NCI-H774 (cell line): ENCODE measurements at places on chromosomes 2 and 18.
A peak's percentile ranks its signal among the peaks of the same experiment; 100 is the strongest.

- no peak for DNase-seq
These were observed at the start of gene LRP2 for GRCh38 chr2:169362118-169362893. TSS of gene LRP2 (minus strand) at chr2:169362534. CDS start at chr2:169362399, 135 bp downstream.

GRCh38 chr2:101518578-101519492, 43.9 kb upstream of the RFX8 start:
- peak; percentile 20 for DNase-seq

- no peak for DNase-seq
These were observed 33.3 kb downstream of the BMP10 start for GRCh38 chr2:68837861-68838341.

- DNase-seq = no peak
These were observed 27.9 kb downstream of the ITGA4 start for GRCh38 chr2:181484851-181485637.

DNA sequence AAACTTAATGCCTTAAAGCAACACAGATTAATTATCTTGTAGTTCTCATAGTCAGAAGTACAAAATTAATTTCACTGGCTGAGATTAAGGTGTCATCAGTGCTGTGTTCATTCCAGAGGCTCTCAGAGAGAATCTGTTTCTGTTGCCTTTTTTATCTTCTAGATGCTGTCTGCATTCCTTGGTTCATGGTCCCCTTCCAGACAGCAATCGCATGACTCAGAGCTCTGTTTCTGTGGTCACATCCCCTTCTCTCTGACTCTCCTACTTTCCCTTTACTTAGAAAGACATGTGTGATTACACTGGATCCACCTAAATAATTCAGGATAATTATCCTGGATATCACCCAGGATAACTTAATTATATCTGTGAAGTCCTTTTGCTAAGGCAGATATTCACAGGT, 148.6 kb downstream of the MAIP1 start:
- no peak for DNase-seq

GRCh38 chr2:15616429-15616828, 24.8 kb downstream of the DDX1 start:
- no peak for DNase-seq
